ENCODE measurements at places on chromosomes 2 and 18. TPM values are rescaled to one million over a fixed set of nuclear protein-coding genes. Genes with fewer than 3 reads are reported as not detected.

DNA sequence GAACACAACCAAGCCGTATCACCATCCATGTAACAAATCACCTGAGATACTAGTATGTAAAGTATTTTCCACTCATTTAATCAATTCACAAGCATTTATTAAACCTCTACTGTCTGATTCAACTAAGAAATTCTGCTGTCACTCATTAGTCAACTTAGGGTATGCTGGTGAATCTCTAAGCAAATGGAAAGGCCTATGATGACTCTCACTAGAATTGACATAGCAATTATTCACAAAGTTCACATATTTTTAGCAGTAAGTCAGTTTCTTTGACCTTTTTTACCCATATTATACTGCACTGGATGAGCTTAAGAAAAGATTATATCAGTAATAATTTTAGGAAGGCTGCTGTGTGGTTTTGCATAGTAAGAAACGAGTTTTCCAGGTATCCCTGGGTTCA lies 130.1 kb downstream of the SLC8A1 start:
- DNase-seq: no peak

GRCh38 chr18:38520786-38521185 lies 955.2 kb upstream of the CELF4 start:
- no peak for DNase-seq

DNA sequence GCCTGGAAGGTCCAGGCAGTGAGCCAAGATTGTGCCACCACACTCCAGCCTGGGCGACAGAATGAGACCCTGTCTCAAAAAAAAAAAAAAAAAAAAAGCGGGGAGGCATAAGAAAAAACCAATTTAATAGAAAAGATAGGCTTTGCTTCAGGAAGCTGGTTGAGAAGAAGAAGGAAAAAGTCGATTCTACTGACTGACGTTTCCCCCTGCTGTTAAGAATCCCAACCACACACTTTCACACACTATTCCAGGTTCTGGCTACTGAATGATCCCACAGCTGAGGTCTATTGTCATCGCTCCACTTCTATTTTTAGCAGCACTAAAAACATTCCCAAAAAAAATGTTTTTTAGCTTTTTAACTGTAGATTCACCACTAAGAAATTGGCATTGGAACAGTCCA lies 6.7 kb upstream of the CHCHD5 start:
- no peak for DNase-seq

DNA sequence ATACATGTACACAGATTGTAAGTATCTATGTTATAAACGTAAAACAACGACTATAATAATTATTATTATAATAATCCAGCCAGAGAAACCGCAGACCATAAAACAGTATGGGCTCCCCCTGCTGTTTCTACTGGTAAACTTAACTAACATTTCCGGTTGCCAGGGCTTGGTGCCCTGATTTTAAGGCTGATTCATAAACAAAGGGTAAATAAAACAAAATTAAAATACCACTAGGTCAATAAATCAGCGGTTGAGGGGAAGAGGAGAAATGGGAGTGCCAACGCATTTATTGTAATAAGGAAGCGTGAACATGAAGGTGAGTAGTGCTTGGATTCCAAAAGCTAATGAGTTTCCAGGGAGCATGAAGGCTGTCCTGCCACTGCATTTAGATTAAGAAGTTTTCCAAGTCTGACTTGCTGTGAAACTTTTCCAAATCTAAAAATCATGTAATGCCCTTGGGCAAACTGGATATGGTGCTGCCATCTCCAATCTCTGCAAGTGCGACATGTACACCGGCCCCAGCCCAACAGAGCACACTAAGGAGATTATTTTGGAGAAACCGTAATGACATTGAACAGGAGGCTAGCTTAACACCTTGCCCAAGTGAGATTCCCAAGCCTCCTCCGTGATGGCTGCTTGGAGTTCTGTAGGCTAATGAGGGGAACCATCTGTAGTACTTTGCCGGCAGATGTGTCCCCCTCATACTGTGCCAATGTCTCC lies 50.7 kb upstream of the HNRNPA3 start:
- no peak for DNase-seq

- DNase-seq: no peak
Measured at GRCh38 chr18:25979369-25980040, 110.9 kb downstream of the SS18 start.

DNA sequence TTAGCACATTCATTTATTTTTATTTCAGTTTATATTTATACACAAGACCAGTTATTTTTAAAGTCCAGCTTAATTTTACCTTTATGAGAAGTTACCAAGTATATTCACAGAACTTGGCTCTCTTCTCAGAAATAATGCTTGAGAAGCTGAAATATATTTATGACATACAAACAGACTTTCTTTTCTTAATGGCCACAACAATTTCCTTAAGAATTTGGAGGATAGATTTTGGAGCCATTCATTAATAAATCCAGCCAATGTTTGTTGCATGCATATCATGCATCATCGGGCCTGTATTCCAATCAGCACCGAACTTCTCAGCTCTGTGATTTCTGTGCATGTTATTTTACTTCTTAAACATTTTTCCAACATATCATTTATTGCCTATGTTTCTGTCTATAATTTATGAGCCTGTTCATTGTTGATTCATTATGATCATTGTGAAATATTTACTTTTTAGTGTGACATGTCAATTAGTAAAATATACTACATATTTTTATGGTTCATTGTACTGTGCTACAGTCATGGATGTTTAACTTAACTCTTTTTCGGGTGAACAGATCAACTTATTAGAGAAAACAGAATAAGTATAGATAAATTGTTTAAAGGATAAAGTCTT lies 3.5 kb downstream of the GULP1 start:
- DNase-seq: no peak

DNA sequence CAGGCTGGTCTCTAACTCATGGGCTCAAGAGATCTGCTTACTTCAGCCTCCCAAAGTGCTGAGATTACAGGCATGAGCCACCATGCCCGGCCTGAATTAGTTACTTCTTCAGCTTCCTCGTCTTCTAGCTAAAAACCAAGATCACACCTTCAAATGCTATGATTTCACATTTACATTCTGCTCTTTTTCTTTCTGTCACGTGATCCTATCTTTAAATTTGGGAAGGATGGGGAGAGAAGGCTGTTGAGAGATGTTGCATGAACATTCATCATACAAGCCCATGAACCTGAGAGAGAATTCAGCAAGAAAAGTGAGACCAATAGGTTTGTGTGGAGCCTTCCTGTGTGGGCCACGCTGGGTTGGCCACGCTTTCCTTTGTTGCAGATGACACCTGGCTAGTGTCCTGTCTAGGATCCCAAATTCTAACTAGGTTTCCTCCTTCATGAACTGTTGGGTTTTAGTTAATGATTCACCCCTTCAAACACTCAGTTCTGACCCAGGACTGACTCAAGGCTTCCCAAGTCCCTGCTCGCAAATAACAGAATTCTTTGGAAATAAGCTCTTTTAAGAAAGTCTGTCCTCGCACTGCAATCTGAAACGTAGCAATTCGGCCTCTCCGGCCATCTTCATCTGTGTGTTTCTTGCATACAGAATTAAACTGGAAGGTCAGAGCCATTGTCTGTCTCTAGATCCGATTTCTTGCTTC lies 57.3 kb upstream of the CREB1 start:
- DNase-seq: no peak

GRCh38 chr2:230922951-230923717 lies 1.9 kb downstream of the GPR55 start:
- DNase-seq: no peak

DNA sequence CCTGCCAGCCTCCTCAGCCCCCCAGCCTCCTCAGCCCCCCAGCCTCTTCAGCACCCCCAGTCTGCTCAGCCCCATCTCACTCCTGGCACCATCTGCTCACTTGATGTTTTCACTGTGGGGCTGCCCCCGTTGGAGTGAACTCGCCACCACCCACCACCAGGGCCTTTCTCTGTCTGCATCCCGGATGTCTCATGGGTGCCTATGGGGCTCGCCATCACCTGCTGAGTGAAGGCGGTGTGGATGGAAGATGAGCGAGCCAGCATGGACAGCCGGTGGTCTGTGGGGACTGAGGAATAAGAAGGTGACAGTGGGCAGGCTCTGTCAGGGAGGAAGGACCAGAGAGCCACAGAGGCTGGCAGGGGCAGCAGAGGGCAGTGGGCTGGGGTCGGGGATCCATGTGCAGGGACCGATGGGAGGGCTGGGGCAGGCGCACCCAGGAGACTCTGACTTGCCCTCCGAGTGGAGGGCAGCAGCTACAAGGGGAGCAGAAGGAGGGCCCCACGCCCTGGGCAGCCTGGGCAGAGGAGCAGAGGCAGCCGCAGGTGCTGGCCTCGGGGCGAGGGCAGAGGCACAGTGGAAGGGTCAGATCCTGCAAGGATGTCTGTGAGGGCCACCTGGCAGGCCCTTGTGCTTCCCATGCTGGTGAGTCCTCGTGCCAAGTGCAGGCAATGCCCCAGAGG lies 74.7 kb upstream of the ODC1 start:
- no peak for DNase-seq

DNA sequence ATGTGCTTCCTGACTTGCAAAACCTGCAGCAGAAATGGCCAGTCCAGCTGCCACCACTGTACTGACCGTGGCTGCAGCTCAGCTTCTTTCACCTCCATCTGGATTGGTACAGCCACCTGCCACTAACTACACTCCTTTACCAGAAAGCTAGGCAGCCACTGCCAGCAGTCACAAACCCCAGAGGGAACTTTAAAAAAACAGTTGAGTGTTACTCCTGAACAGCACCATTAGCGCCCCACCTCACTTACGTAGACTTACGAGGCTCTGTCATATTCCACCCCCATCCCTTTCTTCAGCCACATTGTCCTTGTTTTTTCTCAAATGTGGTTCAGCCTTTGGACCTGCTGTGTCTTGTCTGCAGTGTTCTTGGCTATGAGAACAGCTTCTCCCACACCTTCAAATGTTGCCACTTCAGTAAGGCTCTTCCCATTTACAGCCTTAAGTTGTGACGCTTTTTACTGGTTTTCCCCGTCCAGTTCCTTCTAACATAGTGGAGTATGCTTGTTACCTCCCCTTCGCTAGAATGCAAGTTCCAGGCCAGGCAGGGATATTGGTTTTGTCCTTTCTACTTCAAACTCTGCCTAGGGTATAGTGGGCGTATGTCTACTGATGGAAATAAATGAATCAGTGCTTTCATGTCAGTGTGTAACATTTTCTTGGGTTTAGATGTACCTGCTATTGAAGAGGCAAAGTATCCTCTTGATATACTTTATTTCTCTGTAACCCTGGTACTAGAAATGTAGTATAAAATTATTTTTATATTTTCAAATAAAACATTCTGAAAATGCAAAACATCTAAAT lies 17.0 kb downstream of the HNRNPA3 start:
- DNase-seq: no peak

DNA sequence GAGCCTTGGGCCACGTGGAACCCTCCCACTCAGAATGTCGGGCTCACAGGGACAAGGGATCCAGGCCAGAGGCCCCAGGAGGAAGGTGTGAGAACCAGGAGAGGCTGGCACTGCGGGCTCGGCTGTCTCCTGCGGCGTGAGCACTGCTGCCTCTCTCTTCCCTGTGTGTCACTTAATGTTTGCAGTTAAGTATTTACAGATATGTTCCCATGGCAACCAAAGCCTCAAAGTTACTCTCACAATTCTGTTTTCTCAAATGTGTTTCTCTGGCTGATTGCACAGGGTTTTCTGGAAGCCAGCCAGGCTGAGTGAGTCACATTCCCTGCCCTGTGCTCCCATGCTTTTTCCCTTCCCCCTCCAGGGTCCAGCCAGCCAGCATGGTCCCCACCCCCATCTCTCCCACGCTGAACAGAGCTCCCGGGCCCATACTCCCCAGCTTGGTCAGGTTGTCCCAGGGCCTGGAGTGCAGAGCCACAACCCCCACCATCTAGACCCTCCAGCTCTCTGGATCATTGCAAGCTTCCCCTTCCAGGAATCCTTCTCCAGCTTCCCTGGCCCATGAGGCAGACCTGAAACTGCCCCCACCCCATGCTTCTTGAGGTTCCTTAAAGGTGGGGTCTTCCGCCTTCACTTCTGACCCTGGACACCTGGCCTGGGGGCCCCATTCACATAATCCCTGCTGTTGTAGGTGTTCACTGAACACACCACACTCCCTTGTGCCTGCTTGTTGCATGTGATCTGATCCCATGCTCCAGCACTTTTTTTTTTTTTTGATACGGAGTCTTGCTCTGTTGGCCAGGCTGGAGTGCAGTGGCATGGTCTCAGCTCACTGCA lies 265.9 kb downstream of the CELF4 start:
- no peak for DNase-seq

DNA sequence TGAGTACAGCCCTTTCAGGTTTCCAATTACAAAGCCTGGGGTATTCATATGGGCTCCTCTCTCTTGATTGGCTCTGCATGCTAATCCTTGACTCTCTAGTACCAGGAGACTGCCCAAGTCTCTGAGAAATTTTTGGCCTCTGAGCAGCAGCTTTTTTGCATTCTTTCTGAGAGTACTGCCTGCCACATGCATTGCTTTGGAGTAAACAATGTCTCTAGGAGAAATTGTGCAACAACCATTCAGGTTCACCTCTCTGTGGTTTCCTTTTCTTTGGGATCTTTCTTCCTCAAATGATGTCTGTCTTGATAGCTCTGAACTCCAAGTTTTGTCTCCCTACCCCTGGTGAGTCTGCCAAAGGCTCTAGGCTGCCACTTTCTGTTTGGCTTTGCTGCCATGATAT lies 115.8 kb upstream of the SETBP1 start:
- no peak for DNase-seq

GRCh38 chr2:30527411-30527810 lies 80.4 kb downstream of the LCLAT1 start:
- DNase-seq: no peak

GRCh38 chr2:141701618-141702017 lies 429.2 kb downstream of the LRP1B start:
- no peak for DNase-seq

GRCh38 chr2:26678035-26678434 lies 14.5 kb upstream of the KCNK3 start:
- DNase-seq: no peak

DNA sequence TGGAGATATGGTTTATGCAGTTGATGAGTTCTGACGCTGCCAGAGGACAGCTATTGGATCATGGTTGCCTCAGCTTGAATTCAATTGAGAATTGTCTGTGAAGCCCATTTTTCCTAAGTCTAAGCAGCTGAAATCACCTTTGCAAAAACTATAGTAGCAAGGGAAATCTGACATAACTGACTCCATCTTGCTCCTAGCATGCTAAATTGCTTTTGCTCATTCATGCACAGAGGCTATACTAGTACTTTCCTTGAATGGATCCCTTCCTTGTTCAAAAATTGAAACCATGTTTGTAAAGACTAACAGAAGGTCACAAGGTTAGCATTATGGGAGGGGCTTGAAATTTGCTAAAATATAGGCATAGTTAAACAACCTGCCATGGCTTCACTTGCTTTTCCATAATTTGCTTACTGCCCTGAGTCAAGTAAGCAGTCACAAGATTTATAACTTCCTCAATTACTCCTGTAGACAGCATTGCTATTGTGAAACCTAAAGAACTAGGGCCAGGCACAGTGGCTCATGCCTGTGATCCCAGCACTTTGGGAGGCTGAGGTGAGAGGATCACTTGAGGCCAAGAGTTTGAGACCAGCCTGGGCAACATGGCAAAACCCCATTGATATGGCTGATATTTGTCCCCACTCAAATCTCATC lies 41.2 kb downstream of the CHRNA1 start:
- no peak for DNase-seq

- no peak for DNase-seq
Measured at GRCh38 chr2:168179592-168179991, 67.8 kb downstream of the STK39 start.

ABCG5 gene
- total RNA-seq: not detected

ITGA4 gene
- total RNA-seq: 4.9 TPM

CDK15 gene
- not detected for total RNA-seq

PJVK gene
- total RNA-seq: 4.9 TPM

PPP1R1C gene
- total RNA-seq: not detected

All from vagina (tissue), 2 donors.